A549 (cell line): ENCODE measurements at places on chromosomes 5 and 9.

GRCh38 chr5:56565644-56566043 lies 249.7 kb upstream of the MAP3K1 start:
- DNase-seq: no peak

- DNase-seq: no peak
These were observed 102.6 kb upstream of the TLE4 start for GRCh38 chr9:79469164-79469563.

- DNase-seq: no peak
These were observed 562 bp upstream of the CCDC187 start for GRCh38 chr9:136304456-136304855.

DNA sequence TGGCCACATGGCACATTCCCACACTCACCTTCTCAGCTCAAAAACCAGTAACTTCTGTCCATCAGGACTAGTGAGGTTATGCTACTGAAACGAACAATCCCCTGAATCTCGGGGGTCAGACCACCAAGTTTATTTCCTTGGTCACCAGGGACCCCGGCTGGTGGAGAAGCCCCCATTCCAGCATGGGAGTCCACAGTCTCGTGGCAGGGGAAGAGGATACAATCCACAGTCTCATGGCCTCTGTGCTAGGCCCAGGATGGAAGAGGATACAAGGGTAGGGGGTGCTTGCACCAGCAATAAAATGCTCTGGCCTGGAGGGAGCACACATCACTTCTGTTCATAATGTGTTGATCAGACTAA lies 7.4 kb upstream of the CARD19 start:
- DNase-seq: no peak

DNA sequence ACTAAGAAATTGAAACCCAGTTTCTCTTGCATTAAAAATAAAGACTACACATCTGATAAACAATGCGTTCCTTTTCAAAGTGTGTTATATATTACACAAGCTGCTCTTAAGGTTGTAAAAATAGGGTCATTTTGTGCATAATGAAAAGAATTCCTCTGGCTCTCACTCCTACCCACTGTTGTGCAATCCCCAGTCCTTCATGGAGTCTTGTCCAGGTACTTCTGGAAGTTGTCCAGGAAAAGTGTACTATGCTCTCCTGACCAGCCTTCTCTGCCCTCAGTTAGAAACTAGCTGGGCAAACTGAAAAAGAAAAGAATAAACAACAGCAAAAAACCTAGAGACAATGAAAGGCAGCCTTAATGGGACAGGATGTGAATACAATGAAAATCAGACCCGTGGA lies 345.5 kb upstream of the PAPPA start:
- no peak for DNase-seq

GRCh38 chr5:132498152-132498551 lies 7.6 kb upstream of the IRF1 start:
- DNase-seq: peak; percentile 76

DNA sequence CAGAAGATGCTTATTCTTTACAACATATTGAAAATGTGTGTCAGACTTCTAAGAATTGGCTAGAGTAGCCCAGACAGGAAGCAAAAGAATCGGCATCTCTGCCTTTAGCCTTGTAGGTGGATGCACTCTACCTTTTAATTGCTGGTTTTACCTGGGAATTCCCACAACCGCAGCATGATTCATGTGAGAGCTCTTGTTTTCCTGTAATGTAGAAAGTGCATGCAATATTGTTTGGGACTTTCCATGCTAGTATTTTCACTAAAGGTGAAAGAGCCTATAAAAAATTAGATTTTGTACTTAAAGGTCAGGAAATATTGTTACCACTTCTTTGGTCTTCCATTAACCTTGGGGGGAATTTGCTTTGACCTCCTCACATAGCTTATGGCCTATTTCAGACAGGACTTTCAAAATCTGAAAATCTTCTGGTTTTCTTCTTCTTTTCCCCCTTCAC lies 89.8 kb downstream of the NTRK2 start:
- DNase-seq: no peak

- DNase-seq: no peak
These were observed 234.4 kb upstream of the MPDZ start for GRCh38 chr9:13513716-13514444.
